Left ventricle myocardium superior (tissue), 1 donor: ENCODE measurements at places on chromosomes 4 and X. TPM values are rescaled to one million over a fixed set of nuclear protein-coding genes. Genes with fewer than 3 reads are reported as not detected.

The ZXDA gene
- total RNA-seq: 3.7 TPM

The CSN3 gene
- total RNA-seq: not detected

The CHRNA9 gene
- not detected for total RNA-seq

The DMP1 gene
- not detected for total RNA-seq

The FRG2 gene
- total RNA-seq: not detected

The DUSP21 gene
- not detected for total RNA-seq

The PNCK gene
- 14.5 TPM for total RNA-seq

The MOB1B gene
- 18.4 TPM for total RNA-seq

The PASD1 gene
- total RNA-seq: not detected

The GABRQ gene
- not detected for total RNA-seq

The AKAP4 gene
- not detected for total RNA-seq

The ZAR1 gene
- not detected for total RNA-seq

GRCh38 chr4:68271851-68272357, 26.4 kb upstream of the TMPRSS11B start:
- no peak for DNase-seq

DNA sequence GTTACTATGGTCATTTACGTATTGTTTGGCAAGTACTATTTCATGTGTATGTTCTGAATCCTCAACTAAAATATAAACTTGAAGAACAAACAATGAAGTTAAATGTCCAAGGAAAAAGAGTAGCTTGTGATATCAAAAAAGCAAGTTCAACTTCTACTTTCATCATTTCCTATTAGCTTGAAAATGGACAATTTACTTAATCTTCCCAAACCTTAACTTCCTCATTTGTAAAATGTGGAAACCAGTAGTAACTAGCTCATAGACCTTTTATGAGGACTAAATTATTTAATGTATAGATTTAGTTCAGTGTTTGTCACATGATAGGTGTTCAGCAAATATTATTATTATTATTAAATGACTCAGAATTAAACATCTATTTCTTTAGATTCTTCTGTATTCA, 276.8 kb upstream of the TET2 start:
- DNase-seq: no peak

GRCh38 chrX:103439161-103439560, 62.8 kb downstream of the BEX3 start:
- no peak for DNase-seq

DNA sequence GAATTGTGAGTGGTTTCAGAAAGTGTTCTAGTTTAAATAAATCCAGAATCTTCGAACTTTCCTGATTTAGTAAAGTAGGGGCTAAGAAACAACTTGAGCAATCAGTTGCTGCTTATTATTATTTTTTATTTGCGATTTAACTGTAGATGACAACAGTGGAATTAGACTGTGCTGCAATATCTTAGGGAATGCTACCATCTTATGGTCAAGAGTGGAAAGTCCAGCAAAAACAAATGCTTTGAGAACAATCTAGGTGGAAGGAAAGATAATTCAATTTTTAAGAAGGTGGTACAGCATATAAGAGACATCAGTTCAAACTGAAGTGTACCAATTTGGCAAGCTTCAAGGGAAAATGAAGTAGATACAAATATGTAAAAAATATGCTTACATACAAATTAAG, 73.3 kb downstream of the CYLC1 start:
- DNase-seq: no peak

DNA sequence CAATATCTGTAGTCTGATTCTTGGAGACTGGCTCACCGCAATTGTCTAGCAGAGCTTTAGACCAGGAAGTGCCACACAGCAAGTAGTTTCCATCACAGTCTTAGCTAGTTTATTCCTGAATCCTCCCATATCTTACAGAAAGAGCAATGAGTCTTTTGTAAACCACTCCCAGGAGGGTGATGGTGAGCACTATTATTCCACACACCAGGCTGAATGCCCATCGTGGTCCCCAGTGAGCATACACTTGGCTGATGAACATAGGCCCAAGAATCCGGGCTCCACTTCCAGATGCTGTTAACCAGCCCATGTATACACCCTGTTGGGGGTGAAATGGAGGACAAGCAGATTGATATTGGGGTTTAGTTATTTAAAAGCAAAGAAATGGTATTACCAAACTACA, 39.8 kb downstream of the PLK4 start:
- no peak for DNase-seq

DNA sequence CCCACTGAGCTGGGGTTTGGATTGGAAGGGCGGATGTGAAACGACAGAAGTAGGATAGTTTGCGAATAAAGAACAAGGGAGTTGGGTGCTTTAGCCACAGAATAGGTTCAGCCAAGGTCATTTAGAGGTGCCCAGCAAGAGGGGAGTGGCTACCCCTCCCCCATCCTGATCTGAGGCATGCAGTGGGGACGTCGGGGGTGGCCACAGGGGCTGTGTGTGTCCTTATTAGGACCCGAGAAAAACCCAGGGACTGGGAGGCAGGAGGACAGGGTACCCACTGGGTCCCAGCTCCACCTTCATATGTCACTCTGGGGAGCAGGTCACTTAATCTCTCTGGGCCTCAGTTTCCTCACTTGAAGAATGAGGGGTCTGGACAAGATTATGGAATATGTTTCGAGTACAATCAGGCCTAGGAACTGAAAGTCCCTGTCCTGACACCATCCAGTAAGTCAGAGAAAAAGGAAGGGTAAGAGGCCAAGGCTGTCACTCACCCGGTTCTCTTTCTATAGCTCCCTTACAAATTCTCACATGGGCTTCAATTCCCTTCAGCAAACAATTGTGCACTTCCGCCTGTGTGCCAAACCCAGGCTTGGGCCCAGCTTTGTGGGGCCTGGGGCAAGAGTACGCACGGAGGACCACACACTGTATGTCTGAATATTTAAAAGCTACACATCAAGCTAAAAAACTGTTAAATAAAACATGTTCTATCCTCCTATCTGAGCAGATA, 4.2 kb upstream of the NYX start:
- peak; percentile 27 for DNase-seq

- DNase-seq: no peak
These were observed 253.1 kb upstream of the GPC4 start for GRCh38 chrX:133668225-133668931.

- no peak for DNase-seq
These were observed 41.5 kb upstream of the SMIM10 start for GRCh38 chrX:134949271-134949670.

- DNase-seq: no peak
These were observed 3.4 kb downstream of the PLAC8 start for GRCh38 chr4:83110970-83111750.

DNA sequence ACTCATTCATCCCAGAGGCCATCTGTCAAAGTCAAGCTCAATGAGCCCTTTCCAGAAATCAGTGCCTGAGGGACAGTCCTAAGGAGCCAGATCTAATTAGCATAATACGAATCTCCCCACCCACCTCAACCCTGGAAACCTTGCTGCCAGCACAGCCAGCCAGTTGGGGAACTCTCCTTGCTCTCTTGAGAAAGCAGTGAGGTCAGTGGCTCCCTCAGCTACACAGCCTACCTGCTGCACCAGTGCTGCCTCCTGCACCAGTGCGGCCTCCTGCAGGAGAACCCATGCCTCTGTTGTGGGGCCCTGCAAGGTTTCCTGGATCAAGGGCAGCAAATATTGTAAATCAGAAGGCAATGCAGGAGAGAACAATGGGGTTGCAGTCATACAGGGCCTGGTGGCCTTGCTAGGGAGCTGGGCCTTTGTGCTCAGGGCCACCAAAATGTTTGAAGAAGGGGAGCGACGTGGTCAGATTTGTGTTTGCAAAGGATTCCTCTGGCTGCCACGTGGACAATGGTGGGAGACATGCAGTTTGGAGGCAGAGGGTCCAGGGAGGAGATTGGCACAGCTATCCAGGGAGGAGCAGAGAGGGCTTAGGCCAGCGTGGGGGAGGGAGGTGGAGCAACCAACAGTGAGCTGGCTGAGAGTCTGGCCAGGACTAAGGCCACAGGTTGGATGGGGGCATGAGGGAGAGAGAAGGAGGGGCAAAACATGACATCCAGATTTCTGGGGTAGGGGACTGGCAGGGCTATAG, 124.3 kb upstream of the MAMLD1 start:
- DNase-seq: no peak

- no peak for DNase-seq
These were observed 188.0 kb downstream of the STIM2 start for GRCh38 chr4:27048429-27049238.

- no peak for DNase-seq
These were observed 45.2 kb upstream of the RPA4 start for GRCh38 chrX:96838537-96838936.

DNA sequence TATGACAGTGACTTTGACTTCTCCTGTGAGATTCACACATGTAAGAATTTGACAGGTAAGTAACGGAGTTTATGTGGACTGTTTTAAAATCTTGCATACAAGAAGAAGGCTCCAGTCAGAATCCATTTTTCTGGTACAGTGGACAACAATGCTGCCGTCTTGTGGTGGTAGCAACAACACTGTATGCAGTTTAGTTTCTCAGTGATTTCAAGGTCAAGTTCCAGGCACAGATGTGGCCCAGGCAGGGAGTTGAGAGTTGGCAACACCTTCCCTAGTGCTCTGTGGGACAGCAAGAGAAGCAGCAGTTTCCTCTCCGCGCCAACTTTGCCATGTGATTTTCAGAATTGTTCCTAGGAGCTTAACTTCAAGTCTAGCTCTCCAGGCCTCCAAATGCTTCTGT, 56.0 kb upstream of the STPG2 start:
- peak; percentile 37 for DNase-seq

DNA sequence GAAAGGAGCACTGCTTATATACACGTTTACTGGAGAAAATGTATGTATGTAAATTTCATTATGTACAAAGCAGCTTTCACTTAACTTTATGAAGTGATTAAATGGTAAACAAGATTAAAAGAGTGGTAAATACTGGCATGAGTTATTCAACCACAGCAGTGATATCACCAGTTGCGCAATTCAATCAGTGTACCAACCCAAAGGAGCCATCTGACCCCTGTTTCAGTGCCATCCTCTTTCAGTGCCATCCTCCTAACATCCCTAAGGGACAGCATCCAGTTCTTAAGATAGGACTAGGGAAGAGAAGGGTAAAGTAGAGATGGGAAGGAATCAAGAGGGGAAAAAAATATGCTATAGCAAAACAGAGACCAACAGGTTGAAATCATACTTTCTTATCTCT, 16.2 kb downstream of the HPF1 start:
- no peak for DNase-seq

- DNase-seq: no peak
These were observed 34.2 kb upstream of the SULT1E1 start for GRCh38 chr4:69894186-69894585.

DNA sequence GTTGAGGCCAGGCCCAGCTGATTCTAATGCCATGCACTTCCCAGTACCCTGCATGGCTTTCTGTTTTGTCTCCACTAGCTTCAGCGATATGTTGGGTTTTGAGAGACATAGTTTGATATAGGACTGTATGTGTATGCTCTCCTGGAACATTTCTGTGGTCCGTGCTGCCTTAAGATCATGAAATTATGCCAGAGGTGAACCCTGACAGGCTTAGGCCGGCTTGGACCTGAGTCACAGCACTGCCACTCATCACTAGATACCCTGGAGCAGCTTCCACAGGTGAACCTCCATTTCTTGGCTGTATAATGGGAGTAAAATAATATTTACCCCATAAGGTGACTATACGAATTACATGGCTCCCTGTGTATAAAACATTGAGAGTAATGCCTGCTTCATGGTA, 6.4 kb downstream of the SGMS2 start:
- no peak for DNase-seq

- DNase-seq: no peak
These were observed 47.8 kb downstream of the SYNPO2 start for GRCh38 chr4:118936406-118936805.

GRCh38 chr4:8707045-8707781, 114.6 kb downstream of the CPZ start:
- DNase-seq: no peak

DNA sequence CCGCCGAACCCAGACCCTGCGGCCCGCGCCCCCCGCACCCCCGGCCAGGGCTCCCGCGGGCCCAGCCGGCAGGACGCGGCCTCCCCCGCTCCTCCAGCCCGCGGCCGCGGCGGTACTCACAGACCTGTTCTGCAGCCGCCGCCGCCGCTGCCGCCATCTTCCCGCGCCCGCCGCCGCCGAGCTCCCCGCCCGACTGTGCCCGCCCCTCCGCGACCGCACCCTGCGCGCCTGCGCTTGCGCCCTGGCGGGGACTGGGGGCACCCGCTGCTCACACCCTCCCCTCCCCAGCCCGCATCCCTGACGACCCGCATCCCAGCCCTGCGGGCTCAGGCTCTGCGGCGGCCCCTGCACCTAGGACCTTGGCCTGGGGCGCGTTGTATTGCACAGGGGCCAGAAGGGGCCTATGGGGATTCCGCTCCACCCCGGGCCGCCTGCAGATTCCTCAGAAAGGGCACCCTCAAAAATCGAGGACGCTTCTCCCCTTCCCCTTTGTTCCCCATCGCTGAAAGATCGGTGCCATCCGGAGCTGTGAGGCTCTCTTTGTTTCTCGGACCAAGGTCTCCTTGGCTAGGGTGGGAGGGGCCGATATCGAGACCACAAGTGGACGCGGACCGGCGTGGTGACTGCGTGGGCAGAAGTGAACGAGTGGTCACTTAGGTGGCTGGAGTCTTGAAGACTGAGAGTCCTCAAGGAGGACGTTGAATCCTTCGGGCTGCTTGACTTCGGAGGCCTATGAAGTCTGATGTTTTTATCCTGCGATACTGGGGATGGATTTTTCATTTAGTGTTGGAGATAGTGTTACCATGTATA, at the start of gene SGCB:
TSS of gene SGCB (minus strand) at position 197 of the 810 bp plus-strand sequence. CDS start at position 157, 40 bp downstream.
- DNase-seq: peak; percentile 87

GRCh38 chrX:48976086-48976485, 4.4 kb upstream of the KCND1 start:
- no peak for DNase-seq

- DNase-seq: no peak
These were observed 132.2 kb downstream of the IDS start for GRCh38 chrX:149372866-149373265.

DNA sequence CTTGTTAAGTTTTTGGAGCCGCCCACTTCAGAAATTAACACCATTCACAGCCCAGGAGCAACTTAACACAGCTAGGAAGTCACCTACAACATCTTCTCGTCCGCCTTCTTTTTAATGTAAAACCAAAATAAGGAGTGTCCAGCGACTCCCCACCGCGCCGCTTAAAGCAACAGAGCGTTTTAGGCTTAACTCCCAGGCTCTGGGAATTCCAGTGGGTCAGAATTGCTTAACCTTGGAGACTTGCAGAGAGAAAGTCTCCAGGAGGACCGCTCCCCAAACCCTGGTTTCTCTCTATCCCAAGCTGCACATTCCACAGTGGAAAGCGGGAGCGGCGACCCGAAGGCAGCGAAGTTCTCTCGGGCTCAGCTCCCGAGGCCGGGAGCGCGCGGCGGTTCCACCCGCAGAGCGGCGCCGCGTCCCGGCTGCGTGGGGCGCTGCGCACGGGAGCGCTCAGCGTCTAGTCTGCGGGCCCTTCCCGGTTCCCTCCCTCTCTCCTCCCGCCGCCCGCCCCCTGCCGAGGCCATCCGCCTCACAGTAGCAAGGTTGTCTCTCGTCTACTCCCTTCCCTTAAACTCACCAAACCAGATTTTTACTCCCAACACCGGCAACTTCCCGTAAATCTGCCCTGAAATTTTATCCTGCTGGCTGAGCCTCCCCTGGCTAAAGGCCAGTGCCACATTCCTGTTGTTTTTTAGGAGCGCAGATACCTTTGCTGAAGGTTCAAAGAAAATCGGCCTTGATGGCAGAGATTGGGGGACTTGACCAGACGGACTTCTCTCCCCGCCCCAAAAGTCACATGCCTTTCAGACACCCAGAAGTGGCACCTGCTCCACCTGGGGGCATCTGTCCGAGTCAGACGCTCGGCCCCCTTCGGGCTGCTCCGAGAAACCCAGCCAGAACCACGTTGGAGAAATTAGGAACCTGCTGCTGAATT, at the start of gene RBM47:
TSS of gene RBM47 (minus strand) at position 464 of the 934 bp plus-strand sequence. CDS start 190,971 bp downstream, outside the sequence.
- peak; percentile 73 for DNase-seq

- DNase-seq: no peak
These were observed 66.9 kb upstream of the DAPP1 start for GRCh38 chr4:99749445-99750391.
